B cell (primary cell): ENCODE measurements at places on chromosomes 12 and 14. TPM values are rescaled to one million over a fixed set of nuclear protein-coding genes. Genes with fewer than 3 reads are reported as not detected.

Gene AREL1
- 39.4 and 44.4 TPM in 2 replicates for total RNA-seq

Gene E2F7
- total RNA-seq = 0.29 and 0.42 TPM in 2 replicates

Gene C12orf54
- total RNA-seq = not detected in 2 replicates

Gene KCNH3
- total RNA-seq = 0.19 and 0.54 TPM in 2 replicates

Gene ETV6
- total RNA-seq = 123 and 131 TPM in 2 replicates

Gene FAM186B
- total RNA-seq = 0.47 and 0.70 TPM in 2 replicates

Gene TIGAR
- total RNA-seq = 6.6 and 14.2 TPM in 2 replicates

Gene AJUBA
- 0.83 and 1.6 TPM in 2 replicates for total RNA-seq

Gene NFATC4
- total RNA-seq = 7.6 and 7.9 TPM in 2 replicates

Gene AGAP2
- 27.0 and 27.6 TPM in 2 replicates for total RNA-seq

Gene ACSS3
- not detected in 2 replicates for total RNA-seq

Gene SSPN
- total RNA-seq = 16.8 and 19.6 TPM in 2 replicates

Gene RNU4-1
- 3,269 and 3,426 TPM in 2 replicates for total RNA-seq

Gene FOXN3
- 98.2 and 101 TPM in 2 replicates for total RNA-seq

Gene LRCOL1
- total RNA-seq = not detected in 2 replicates

Gene PGF
- total RNA-seq = 0.44 and 0.47 TPM in 2 replicates

Gene PIWIL1
- total RNA-seq = not detected in 2 replicates

Gene TRIM9
- total RNA-seq = 0.32 TPM in 2 replicates
